ENCODE measurements at places on chromosomes 12 and 14. TPM values are rescaled to one million over a fixed set of nuclear protein-coding genes. Genes with fewer than 3 reads are reported as not detected.

GRCh38 chr14:105464501-105464900 lies 10.1 kb upstream of the CRIP2 start:
- no peak for DNase-seq

Gene FOXG1
- polyA plus RNA-seq = not detected

DNA sequence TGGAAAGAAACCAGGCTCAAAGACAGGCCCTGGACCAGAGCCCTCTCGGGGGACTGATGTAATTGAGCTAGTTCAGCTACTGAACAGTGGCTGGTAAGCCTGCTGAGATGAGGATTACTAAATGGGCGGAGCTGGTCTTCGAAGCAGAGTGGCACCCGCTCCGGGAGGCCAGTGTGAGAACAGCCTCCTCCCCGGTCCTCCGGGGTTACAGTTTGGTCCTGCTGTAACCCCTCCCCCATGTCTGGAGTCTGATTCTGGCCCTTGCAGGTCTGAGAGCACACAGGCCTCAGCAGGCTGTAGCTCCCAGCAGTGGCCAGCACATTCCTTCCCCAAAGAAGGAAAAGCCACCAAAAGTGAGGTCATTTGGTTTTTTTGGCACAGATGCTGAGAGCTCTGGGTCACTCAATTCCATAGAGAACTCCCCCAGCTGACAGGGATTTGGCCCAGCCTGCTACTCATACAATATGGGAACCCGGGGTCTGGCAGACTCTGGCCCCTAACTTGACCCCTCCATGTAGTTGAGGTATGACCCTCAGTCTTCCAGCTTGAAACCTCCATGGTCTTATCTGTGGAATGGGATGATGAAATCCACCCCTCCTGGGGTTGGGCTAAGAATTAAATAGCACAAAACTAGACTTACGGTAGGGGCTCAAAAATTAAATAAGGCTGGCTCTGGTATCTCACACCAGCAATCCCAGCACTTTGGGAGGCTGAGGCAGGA lies 39.0 kb downstream of the ACTN1 start:
- no peak for DNase-seq

Gene CYP27B1
- not detected for polyA plus RNA-seq

DNA sequence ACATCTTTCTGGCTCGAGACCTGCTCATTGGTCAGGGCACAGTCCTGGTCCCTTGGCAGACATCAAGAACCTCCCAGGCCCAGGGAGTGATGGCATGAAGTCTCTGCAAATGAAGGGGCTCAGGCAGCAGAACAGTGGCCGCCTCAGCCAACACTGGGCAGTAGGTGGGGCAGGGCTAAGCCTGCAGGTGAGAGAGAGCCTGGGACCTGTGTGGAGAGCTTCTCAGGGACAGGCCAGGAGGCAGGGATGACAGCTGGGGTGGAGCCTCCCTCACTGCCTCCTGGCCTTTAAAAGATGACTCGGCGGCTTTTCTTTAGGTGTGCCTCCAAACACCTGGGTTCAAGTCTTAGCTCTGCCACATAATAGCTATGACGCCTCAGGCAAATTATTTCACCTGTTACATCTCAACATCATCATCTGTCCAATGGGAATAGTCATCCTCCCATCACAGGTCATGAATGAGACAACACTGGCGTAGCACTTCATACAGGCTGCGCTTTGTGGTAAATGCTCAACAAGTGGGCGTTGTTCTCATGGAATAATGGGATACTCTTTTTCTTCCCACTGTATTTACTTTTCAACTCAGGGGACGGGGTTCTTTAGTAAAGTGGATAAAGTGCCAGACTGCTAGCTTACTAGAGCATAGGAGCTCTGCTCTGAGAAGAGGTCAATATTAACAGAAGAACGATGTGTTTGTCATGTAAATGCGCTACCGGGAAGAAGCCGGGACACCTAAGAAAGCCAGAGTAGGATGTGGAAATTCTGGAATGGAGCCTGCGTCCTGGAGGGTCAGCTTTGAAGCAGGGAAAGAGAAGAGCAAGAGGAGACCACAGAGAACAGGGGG lies 277.4 kb downstream of the FOXN3 start:
- no peak for DNase-seq

- no peak for DNase-seq
These were observed 152.5 kb upstream of the BTG1 start for GRCh38 chr12:92297932-92298696.

Gene PROX2
- not detected for polyA plus RNA-seq

Gene PTCSC3
- not detected for polyA plus RNA-seq

Gene PAWR
- 1.3 TPM for polyA plus RNA-seq

DNA sequence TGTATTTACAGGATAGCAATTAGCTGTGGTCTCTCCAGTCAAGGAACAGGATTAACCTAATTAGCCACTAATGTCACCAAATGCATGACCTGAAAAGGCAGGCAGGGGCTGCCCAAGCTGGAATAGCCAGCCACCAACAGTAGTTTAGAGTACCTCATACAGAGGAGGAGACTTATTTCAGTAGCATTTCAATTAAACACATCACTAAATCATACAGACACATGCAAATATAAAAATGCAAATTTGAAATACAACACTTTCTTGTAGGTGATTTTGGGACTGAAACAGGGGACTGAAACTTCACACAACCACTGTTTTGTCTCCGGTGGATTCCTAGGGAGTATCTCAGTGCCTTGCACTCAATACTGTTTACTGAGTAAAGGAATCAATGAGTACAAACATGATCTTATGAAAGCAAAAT lies 636 bp upstream of the IFNG-AS1 start:
- DNase-seq = no peak

GRCh38 chr14:95240859-95241813 lies 78.6 kb downstream of the CLMN start:
- DNase-seq = no peak

Gene GARIN6
- polyA plus RNA-seq = not detected

DNA sequence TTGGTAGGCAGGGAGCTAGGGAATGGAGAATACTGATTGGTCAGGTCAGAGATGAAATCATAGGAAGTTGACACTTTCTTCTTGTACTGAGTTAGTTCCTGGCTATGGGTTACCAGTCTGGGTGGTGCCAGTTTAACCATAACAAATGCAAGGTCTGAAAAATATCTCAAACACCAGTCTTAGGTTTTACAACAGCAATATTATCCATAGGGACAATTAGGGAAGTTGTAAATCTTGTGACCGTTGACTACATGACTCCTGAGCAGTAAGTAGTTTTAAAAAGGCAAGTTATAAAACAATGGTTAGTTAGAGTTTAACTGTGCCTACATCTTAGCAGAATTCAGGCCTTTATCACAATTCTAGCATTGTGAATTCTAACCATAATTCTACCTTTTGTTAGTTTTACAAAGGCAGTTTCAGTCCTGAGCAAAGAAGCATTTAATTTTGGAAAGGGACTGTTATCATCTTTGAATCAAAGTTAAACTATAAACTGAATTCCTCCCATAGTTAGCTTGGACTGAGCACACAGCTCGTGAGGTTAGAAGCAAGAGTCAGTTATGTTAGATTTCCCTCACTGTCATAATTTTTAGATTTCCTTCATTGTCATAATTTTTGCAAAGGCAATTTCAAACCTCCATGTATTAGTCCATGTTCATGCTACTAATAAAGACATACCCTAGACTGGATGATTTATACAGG lies 19.7 kb upstream of the MON2 start:
- DNase-seq = no peak

DNA sequence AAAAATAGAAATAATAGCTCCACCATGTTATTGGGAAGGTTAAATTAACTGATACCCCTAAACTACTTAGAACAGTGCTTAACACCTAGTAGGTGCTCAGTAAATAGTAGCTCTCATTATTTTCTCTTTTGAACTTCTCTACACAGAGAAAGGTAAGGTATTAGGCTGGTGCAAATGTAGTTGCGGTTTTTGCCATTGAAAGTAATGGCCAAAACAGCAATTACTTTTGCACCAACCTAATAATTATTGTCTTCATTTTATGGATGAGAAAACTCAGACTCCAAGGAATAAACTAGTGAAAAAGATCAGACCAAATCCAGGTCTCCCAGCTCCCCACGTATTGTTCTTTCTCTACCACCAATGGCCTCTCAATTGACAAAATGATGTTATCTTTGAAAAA lies 157.2 kb upstream of the TMPO start:
- no peak for DNase-seq

GRCh38 chr14:75579882-75580281 lies 1.5 kb downstream of the FLVCR2 start:
- DNase-seq = no peak

Gene KERA
- not detected for polyA plus RNA-seq

DNA sequence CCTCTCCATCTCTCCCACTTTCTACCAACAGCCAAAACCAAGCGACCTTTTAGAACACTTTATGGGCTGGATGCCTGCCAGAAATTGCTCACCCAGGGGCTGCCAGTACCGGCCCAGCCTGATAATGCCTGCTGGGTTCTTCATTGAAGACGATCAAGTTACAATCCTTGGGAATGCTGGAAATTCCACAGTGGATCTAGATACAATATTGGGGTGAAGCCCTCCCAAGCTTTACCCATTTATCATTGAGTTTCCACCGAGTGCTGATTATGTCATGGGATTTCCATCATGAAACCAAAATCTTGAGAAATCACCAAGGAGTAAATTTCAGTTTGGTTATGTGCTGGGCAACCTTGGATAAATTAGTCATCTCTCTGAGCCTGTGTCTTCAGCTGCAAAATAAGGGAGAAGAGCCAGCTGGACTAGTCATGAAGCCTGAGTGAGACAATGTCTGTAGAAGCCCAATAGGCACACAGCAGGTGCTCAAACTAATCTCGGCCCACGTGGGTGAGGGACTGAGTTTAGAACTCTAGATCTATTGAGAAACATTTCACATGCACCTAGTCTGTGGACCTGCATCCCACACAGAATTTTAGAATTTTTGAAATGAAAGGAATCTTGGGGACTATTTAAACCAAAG lies 75.5 kb upstream of the CLMN start:
- no peak for DNase-seq

- DNase-seq = no peak
These were observed 774.7 kb downstream of the C12orf50 start for GRCh38 chr12:87254381-87255030.

- no peak for DNase-seq
These were observed 73.7 kb downstream of the CIT start for GRCh38 chr12:119803381-119803791.

DNA sequence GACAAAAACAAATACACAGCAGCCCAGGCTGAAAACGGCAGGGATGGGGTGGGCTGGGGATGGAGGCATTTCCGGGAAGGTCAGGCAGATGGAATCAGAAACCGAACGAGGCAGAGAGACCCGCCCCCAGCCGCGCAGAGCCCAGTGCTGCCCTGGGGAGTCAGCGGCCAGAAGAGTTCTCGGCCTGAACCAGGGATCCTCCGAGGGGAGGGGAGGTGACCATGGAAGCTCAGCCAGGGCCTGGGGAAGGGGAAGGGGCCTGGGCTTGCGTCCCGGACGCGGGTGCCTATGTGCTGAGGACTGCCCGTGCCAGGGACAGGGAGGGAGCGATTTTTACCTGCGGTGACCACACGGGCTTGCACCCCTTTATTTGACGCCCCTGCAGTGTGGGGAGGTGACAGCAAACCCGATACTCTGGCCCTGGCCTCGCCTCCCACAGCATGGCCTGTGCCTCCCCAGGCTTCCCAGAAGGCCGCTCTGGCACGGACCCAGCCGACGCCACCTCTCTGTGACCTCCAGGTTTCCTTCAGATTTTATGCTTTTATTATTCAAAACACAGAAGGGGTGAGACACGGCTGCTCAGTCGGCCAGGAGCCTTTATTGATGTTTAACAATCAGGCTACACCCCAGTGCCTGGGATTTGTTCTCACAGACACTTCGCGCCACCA lies 7.7 kb downstream of the LRCOL1 start:
- no peak for DNase-seq

Gene RCOR1
- 0.24 TPM for polyA plus RNA-seq

DNA sequence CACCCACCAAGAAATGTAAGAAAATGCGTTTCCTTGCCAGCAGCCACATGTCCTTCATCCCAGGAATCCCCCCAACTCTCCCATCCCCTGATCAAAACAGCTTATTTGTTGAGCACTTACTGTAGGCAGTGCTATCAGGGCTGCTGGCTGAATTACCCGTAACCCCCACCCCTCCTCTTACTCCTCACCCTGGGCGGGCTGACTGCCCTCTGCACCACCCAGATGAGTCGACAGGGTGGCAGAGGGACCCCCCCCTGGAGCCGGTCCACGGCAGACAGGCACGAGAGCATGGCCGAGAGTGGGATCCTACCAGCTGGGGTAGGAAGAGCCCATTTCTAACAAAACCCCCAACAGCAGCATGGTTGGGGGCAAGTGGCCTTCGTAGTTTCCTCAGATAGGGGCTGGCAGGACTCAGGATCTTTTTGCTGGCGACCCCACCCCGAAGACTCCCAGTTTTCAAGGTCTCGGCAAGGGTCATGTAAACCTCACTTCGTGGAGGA lies 1.1 kb upstream of the RHOF start:
- no peak for DNase-seq

Gene GPRC5D
- not detected for polyA plus RNA-seq

DNA sequence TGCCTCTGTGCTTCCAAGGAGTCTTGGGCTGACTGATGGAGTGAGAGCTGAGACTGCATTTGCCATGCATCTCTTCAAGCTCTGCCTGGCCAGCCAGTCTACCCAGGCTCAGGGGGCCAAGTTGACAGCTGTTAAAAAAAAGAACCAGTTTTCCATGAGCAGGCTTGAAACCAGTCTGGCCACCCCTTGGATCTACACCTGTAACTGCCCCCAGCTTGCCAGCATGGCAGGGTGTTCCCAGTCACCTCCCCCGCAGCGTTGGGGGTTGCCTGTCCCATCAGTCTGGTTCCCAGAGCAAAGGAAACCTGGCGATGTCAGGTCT lies 202.7 kb downstream of the ZFP36L1 start:
- no peak for DNase-seq

Gene CIROP
- polyA plus RNA-seq = not detected

Gene SERPINA3
- polyA plus RNA-seq = not detected

- no peak for DNase-seq
These were observed 21.0 kb upstream of the ITPR2 start for GRCh38 chr12:26854031-26854390.

Gene CLSTN3
- 13.8 TPM for polyA plus RNA-seq

Gene OAS2
- 26.9 TPM for polyA plus RNA-seq

GRCh38 chr12:103102225-103102744 lies 144.8 kb downstream of the ASCL1 start:
- no peak for DNase-seq

Gene SPRING1
- polyA plus RNA-seq = 38.4 TPM

Gene HPD
- not detected for polyA plus RNA-seq

- no peak for DNase-seq
These were observed 1.9 kb downstream of the SRGAP1 start for GRCh38 chr12:63846238-63846967.
